ENCODE measurements at places on chromosomes 5 and 9.

- peak; percentile 84 for DNase-seq
Measured at GRCh38 chr5:180670586-180671359, 21.4 kb upstream of the FLT4 start.

DNA sequence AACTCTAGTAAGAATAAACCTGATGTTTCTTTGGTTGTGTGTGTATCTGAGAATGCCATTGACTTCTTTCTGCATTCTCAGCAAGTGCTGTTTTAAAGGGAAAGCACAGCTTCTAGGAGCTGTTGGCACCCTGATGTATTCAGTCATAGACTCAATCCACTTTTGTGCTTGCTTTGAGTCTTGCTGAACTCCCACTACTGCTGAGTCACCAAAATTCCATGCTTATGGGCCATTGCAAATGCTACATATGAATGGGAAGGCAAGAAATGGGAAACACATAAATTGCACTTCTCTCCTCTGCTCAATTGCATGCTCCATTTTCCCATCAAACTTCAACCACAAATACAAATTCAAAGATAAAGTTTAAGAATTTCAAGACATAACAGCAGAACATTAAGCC lies 9.8 kb upstream of the FTMT start:
- no peak for DNase-seq

DNA sequence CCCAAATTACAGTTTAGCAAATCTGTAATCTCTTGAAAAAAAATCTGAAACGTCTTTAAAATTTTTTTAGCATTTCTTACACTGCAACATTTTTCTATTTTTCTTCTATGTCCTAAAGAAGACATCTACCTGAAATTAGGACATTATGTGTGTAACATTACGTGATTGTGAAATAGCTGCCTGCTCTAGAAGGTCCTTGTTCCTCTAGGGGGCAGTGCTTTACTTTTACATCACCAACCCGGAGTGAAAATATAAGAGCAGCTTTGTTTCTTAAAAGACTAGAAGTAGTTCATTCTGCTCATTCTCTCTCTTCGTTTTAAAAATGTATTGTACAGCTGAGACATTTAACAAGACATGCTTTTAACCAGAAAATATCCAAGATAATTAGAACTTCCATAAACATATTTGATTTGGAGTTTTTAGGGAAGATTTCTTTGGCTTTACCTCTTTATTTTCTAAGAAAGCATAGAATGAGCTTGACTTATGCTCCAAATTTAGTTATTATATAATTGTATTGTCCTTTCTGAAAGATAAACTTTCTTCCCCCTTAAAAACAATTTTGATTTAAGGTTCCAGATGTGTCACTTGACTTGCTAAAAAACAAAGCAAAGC lies 48.1 kb upstream of the RIOK2 start:
- DNase-seq: peak; percentile 16

DNA sequence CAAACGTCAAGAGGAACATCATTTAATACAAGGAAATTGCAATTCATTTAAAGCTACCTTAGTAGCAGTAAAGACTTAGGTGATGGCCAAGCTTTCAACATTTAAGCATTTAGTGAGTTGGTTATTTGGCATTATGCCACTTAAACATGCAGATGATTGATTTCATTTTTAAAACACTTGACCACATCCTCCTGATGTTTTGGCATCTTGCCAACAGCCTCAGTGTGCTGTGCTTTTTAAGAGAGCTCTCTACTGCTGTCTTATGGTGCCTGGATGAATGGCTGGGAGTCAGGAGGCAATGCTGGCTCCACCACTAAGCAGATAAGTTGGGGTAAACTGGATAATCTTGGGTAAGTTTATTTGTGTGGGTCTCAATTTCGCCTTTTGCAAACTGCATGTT lies 364.5 kb downstream of the MAN2A1 start:
- no peak for DNase-seq

All from head of caudate nucleus (tissue), 42 donors.